ENCODE measurements at places on chromosomes 2 and 18. TPM values are rescaled to one million over a fixed set of nuclear protein-coding genes. Genes with fewer than 3 reads are reported as not detected.

DNA sequence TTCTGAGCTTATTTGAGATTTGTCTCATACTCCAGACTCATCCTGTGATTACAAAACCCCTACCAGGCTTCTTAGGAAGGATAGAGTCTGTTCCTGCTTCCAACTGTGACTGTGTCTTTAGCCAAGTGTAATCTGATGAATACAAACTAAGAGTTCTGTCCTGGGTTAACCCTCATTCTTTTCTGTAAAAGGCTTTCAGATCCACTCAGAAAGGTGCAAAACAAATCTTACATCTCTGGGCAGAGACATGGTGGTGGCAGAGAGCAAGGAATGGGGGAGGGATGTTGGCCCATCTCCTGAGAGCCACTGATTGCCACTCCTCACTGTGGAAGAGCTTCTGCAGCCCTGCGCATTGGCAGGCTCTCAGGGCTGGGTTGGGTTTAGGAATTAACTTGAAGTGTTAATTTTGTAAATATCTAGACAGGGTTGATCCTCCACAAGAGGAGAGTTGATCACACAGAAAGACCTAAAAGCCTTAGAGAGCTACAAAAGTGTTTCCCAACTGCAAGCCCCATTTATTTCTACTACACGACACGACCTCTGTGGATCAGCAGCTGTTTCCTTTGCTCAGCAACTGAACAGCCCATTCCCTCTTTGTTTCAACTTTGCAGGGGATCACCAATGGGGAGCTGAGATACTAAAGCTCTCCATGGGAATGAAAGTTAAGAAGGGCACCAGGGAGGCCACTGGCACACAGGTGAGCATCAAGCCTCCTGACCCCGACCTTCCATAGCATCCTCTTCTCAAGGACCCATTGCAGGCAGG lies 23.7 kb upstream of the SPTBN1 start:
- DNase-seq: no peak
- H3K4me1 ChIP-seq: no peaks in the 10 kb centered on the region
- no peaks in the 10 kb centered on the region for H3K36me3 ChIP-seq
- peak overlapping the region; percentile 21 for H3K27ac ChIP-seq

DNA sequence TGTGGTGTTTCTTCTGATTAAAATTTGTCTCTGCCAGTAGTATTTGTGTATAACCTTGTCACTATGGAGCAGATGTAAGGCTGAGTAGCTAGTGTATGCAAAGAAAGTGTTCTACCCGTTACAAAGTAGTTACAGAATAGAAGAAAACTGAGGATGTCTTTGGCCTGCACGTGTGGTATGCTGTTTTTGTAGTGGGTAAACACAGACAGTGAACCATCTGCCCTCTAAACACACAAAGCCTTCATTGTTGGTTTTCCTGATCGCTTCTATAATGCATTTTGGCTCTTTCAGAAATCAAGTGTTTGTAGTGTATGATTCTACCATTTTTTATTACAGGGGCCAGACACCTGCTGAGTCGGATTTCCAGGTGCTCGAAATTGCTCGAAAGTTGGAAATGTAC lies 61.5 kb downstream of the FARP2 start:
- no peak for DNase-seq
- peaks cover 93% of the 10 kb centered on the region for H3K36me3 ChIP-seq
- H3K27me3 ChIP-seq: no peaks in the 10 kb centered on the region
- no peaks in the 10 kb centered on the region for H3K4me1 ChIP-seq

Gene DSG1
- total RNA-seq: 0.38 TPM

Gene MYL12B
- 292 TPM for total RNA-seq
